Stimulated activated CD8-positive, alpha-beta memory T cell treated with anti-CD3 and anti-CD28 coated beads, Interleukin-15, amount 100 ng/mL, for 24 hours (primary cell): ENCODE measurements at places on chromosomes 7 and 10.

- DNase-seq: no peak
These were observed 11.7 kb upstream of the TMEM106B start for GRCh38 chr7:12199363-12199762.

DNA sequence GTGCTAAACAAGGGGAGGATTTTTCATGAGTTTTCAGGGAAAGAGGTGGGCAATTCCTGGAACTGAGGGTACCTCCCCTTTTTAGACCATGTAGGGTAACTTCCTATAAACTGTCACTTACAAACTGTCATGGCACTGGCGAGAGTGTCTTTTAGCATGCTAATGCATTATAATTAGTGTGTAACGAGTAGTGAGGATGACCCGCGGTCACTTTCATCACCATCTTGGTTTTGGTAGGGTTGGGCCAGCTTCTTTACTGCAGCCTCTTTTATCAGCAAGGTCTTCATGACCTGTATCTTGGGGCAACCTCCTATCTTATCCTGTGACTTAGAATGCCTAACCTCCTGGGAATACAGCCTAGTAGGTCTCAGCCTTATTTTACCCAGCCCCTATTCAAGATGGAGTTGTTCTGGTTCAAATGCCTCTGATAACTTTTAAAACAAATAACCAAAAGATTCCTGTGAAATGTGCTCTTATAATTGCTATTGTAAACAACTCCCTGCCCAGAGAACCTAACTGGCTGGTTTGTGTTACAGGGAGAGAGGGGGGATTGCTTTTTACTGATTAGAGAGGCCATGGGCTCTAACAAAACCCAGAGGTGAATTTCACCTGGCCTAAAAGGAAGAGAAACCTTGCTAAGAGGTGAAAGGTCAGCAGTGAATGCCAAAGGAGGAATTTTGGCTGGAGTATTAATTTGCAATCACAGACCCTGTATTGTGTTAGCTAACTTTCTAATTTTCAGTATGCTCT lies 64.3 kb downstream of the EEPD1 start:
- no peak for DNase-seq

GRCh38 chr7:152078786-152079185 lies 53.3 kb downstream of the GALNT11 start:
- DNase-seq: no peak

GRCh38 chr7:82598958-82599357 lies 155.4 kb upstream of the CACNA2D1 start:
- no peak for DNase-seq

DNA sequence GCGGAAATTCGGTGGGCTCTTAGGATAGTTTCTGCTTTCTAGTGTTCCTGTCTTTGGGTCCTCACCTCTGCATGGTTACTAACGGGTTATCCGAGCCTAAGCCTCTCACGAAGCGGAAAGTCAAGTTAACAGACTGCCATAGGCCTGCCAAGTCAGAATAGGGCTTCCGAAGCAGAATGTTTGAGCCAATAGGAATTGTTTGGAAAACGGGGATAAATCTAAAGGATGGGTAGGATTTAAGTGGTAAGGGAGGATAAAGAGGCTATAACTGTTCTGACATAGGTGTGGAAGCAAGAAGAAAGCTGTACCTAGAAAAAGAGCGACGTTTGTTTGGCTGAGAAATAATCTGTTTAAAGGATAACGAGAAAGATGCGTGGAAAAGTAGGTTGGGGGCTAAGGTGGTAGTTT lies 851 bp downstream of the TMEM254 start:
- DNase-seq: no peak

DNA sequence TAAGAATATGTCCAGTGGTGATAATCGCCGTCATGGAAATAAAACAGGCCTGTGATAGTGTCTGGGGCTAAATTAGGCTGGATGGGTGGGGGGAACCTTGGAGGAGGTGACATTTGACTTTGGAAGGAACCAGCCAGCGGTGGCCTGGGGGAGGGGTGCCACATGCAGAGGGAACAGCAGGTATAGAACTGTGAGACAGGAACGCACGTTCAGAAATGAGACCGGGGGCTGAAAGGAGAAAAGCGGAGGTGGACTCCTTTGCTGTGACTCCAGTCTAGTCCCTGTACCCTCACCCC lies 2.6 kb upstream of the CYP26A1 start:
- DNase-seq: no peak

DNA sequence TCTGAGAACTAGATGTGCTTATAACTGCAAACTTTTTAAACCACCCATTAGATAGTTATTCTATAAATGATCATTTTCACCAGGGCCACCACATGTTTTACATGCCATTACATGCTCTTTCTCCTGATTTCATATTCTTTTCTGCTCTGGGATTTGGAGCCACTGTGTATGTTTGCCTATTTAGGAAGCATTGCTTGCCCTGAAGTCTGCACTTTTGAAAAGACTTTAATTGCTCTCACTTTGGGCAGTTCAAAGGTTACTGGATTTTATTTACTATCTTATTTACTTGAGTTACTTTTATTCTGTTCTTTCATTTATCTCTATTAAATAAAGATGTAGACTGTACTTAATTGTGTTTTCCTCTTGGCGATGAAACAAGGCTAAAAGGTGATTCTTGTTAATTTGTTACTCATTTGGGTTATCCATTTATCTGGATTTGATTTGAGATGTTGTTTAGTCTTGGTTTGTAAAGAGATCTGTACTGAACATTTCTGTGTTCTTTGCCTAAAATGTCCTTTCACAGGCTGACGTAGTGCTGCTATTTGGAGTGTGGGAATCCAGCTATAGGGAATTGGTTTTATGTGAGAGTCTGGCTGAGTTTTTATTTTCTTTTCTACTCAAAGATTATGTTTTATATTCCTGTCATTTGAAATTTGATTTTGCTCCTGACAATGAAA lies 88.8 kb downstream of the SUGCT start:
- DNase-seq: no peak

DNA sequence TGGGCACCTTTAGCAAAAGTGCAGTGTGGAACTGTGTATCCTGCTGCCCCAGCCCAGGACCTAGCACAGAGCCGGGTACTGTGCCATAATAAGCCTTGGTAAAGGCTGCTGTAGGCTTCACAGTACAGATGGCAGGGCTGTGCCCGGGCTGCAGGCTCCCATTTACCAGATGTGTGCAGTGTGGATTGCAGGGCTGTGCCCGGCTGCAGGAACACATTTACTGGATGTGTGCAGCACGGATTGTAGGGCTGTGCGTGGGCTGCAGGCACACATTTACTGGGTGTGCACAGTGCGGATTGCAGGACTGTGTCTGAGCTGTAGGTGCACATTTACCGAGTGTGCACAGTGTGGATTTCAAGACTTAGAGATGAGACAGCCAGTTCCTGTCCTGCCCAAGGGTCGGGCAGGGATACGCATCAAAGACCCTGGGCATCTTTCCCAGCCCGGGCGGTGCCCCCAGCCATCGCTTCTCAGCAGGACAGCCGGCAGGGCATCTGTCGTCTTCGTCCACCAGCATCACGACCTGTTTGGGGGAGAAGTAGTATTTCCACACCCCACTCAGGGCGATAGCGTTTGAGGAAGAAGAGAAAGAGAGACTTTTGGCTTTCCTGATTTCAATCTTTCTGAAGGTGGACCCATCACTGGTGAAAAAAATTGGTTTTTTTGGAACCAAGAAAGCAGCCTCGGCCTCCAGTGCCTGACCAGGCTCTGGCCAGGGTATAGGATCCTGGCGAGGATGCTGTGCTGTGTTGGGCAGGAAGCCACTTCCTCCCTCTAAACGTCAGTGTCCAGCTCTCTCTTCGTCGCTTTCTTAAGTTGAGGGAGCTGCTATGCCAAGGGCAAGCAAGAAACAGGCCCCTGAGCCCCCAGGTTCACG lies 180.8 kb downstream of the CUX1 start:
- no peak for DNase-seq

DNA sequence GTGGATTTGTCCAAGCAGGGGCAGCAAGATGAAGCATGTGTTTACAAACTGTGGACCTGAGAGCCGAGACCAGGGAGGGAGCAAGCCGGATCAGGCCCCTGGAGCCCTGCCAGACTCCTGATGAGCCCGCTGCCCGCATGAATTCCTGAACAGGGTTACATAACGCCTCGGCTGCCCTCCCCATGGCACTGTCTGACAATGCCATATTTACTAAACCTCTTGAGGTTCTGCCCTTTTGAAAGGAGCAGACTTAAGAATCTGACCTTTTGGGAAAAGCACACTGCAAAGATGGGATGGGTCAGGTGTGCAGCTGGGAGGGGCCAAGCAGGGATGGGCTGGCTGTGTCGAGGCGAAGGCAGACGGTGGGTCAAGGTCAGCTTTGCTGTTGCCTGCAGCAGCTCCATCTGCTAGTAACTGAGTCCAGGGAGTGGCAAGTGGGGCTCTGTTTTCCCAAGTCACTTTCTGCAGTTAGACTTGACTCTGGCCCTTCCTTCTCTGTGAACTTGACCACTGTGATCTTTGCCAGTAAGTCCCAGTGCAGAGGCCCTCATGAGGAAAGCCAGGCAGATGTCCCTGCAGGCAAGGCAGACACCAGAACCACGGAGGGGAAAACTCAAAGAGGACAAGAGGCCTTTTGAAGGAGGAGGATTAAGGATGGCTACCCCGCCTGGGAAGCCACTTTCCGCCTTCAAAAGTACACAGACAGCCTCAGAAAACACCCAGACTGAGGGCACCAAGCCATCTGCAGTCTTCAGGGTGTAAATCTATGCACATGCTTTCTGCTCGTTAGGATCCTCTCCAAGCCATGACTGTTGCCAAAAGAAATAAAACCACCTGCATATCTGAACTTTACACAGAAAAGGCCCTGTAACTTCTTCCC lies 175.8 kb downstream of the TNS3 start:
- DNase-seq: no peak

DNA sequence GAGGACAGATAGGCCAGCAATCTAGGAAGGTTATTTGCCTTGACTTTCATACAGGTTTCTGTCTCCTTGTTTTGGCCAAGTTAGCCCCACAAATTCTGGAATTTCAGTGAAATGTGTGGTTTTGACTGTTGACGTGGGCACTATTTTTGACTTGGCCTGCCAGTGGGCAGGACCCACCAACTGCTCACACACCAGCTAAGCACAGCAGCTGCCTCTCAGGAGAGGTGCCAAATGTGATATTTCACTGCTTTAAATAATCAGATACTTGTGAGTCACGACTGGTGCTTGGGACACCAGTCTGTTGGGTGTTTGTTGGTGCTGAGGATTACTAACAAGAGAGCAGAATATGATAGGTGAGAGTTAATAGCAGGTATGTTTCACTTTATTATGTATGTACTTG lies 409.7 kb upstream of the MTPN start:
- DNase-seq: no peak
